ENCODE measurements at places on chromosomes 2 and 18.

- no peak for DNase-seq
These were observed 13.2 kb downstream of the ZNF804A start for GRCh38 chr2:184611361-184612085.

DNA sequence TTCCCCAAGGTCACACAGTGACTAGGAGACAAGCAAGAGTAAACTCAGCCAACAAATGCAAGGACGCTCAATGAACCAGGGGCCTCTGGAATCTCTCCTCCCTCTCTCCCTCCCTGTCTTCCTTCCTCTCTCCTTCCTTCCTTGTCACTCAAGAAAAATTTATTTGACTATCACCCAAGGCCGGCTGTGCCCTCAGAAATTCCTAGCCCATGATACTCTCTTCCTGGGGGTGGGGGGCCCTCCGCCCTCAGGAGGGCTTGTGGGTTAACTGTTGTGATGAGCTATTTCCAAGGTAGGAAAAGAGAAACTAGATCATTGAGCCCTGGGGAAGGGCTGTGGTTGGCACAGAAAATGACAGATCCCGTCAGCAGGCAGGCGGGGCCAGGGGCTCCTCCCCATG is 21.7 kb downstream of the INHBB start:
- DNase-seq, result no peak

GRCh38 chr2:170481201-170481600 is 233.9 kb upstream of the SP5 start:
- DNase-seq, result no peak

DNA sequence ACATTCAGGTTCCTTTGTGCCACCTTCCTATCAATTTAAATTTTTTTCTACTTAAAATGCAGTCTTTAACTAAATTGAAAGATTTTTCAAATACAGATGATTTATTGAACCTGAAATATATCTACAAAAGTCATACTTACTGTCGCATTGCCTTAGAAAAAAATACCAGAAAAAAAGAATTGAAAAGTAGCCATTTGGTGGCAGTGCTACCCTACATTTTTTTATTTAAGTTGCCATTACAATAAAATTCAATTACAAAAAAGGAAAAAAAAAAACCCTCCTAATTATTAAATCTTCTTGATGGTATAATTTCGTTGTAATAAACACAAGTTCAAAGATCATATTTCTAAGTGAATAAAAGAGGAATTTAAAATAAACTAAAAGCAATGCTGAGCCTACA is 43.4 kb downstream of the DSC3 start:
- DNase-seq, result no peak

- DNase-seq, result no peak
These were observed 807.8 kb downstream of the TRIB2 start for GRCh38 chr2:13524492-13524891.

DNA sequence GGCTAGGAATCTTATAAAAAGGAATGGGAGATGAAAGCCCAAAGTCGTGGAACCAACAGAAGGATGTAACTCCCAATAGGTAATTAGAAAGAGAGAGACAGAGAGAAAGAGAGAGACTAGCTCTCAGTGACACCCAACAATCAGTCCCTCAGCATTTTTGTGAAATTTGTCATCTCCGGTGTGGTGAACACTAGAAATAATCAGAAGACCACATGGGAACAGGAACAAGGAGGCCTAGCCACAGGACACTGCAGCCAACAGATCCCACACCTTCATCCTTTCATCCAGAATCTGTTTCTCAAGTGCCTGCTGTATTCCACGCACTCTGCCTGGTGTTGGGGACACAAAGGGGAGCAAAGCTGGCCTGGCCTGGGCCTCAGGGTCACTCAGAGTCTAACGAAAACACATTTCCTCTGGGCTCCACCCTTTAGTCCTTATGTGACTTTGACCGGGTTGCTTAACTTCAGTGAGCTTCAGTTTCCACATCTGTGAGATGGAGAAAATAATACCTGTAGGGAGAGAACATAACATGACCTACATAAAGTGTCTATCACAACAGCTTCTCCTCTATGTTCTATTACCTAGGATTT is 53.1 kb downstream of the EHD3 start:
- no peak for DNase-seq

DNA sequence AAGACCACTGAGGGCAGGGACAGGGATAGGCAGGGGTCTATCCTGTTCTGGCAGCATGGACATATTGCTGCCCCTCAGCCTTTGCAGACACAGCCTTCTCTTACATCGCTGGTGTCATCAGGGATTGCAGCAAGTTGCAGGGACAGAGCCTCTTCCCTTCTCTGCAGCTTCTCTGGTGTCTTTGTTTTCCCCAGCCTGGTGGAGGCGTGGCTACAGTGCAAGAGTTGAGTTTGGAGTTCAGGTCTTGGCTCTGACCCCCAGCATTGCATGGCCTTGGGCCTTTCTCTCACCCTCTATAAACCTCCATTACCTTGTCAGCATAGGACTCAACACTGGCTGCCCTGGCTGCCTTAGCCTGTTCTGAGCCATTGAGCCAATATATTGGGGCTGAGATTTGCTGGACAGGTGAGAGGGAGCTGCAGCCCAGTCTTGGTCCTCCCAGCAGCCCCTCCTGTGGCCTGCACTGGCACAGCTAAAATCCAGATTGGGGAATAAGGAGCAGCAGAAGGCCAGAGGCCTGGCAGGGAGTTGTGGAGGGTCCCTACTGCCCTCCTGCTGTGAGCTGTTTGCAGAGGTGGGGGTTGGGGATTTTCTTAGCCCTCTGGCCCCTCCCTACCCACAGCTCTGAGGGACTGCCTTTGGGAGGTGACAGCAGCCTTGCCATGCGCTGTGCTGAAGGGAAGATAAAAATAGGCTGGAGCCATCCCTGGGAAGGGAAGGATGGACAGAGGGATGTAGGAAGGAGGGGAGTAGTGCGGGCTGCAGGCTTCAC is 22.8 kb downstream of the EHD3 start:
- no peak for DNase-seq
